Stimulated activated CD8-positive, alpha-beta memory T cell treated with anti-CD3 and anti-CD28 coated beads, Interleukin-4, amount 100 ng/mL, for 4 hours (primary cell): ENCODE measurements at places on chromosomes 1 and 21.

DNA sequence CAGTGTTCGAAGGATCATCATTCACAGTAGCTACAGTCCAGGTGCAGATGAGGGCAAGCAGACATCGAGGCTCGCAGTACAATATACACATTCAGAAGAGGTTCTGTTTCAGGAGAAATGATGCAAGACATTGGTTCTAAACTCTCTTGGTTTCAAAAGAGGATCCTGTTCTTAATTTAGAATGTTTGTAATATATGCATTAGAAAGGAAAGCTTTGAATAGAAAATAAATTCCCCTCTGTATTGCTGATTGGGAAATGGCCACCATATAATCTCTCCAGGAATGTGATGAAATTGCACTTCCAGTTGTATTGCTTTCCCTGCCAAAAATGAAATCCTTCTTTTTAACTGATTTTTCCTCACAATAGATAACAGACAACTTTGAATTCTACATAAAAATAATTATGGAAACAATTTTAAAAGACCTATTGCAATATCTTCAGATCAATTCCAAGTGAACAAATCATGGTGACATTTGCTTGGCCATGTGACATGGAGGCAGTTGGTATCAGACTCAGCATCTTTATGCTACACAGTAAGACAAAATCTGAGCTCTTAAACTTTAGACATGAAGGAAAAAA, 27.6 kb upstream of the SIPA1L2 start:
- DNase-seq = no peak

DNA sequence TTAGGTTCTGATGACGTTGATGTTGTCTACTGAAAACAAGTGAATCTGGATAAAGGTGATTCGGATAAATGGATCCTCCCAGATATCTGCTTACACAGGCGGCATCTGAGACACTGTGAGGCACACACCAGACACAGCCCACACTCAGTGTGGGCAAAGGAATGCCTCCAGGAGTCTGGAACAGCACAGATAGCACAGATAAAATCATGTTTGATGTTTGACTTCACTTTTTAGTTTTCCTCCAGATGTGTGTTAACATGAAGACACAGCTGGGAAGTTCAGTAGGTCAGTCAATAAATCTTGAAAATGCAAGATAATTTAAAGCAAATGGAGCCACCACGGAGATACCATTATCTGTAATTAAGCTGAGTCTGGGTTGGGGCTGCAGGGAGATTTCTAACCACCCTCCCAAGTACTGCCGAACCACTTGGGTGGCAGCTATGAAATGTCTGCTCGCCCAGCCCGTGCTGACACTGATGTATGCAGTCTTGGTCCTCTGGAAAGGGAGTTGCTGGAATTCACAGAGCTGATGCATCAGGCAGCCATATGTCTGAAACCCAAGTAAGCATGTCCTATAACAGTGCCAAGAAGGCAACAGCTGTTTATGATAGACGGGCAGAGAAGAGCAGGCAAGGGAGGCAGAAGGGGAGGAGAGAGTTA, 11.7 kb downstream of the CAPN9 start:
- no peak for DNase-seq

DNA sequence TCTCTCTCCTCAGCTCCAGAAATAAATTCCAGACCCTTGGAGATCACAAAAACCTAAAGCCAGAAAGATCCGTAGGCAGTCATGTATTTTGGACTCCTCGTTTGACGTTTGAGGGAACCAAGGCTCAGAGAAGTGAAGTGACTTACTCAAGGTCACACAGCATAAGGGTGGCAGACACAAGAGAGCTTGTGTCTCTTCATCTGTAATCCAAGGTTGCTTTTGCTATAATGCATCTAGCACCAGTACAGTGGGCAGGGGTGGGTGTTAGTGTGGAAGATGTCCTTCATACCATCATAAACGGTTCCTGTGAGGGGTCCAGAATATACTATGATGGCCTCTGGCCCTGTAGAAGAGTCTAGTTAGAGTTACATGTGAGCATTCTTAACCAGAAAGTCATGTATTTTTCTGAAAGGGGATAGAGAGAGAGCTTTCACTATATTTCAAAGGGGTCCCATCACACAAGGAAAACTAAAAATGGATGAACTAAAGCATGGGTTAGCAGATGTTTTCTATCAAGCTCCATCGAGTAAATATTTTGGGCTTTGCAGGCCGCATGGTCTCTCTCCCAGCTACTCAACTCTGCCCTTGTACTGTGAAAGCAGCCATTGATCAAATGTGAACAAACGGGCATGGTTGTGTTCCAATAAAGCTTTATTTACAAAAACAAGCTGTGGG, 144.9 kb downstream of the TOMM20 start:
- DNase-seq = no peak

GRCh38 chr1:246428542-246429308, 78.4 kb downstream of the SMYD3 start:
- DNase-seq = no peak

DNA sequence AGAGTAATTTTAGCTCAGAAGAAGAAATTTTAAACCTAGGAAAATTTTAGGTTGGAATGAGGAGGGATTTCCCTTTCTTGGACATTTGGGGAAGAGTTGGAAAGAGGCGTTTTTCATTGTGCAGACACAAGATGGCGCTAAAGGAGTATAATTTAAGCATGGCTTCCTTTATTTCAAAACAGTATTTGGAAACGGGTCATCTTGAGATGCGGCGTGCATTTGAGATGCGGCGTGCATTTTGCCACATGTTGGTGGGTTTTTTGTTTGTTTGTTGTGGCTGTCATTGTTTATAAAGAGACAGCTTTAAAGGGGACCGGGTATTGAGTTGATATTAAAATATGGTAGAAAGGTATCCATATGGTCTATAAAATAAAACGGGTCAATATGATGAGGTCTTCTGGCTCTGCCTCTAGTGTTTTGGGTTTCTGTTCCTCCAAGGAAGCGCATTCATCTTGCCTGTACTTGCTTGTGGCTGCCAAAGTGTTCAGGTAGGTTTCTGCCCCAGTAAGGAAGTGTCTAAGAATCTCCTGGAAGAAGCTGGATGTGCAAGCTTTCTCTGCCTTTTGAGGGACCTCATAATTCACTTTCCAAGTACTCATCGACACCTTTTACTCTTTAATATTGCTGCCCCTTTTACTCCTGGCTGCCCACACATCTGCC, 210.3 kb downstream of the SLC35F3 start:
- no peak for DNase-seq

GRCh38 chr1:93680420-93681100, 1.1 kb downstream of the BCAR3 start:
- DNase-seq = no peak

GRCh38 chr1:244350027-244350426, 101.7 kb downstream of the ADSS2 start:
- no peak for DNase-seq

GRCh38 chr1:242872521-242872920, 348.0 kb upstream of the PLD5 start:
- no peak for DNase-seq

GRCh38 chr1:35524106-35524505, 33.1 kb downstream of the KIAA0319L start:
- no peak for DNase-seq

DNA sequence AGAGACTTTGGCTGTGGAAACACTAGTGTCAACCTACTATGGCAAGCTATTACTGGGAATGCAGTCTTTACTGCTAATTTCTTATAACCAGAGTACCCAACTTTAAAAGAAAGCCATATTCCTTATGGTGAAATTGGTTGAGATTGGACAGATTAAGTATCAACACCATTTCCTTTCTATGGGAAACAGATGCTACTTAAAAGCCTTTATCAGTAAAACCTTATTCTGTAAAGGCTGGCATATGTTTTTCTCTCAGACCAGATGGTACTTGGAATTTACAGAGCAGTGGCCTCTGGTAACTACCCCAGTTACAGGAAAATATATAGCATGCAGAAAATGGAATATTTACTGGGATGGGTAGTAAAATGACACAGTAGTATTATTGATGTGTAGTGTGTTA, 18.8 kb downstream of the IFI44 start:
- no peak for DNase-seq

- DNase-seq = no peak
Observed at GRCh38 chr1:227268943-227269342, 49.3 kb downstream of the CDC42BPA start.

- DNase-seq = no peak
Observed at GRCh38 chr1:228901936-228902681, 166.8 kb downstream of the RHOU start.

DNA sequence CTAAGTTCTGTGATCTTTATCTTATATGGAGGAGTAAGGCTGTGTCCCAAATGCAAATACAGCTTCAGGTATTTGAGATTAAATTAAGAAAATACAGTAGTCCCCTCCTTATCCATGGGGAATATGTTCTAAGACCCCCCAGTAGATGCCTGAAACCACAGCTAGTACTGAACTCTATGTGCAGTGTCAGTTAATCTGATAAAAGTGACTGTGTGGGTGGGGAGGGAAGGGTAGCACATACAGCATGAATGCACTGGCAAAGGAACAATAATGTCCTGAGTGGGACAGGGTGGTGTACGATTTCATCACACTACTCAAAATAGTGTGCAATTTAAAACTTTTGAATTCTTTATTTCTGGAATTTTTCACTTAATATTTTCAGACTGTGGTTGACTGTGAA, 83.1 kb downstream of the HS2ST1 start:
- DNase-seq = no peak

DNA sequence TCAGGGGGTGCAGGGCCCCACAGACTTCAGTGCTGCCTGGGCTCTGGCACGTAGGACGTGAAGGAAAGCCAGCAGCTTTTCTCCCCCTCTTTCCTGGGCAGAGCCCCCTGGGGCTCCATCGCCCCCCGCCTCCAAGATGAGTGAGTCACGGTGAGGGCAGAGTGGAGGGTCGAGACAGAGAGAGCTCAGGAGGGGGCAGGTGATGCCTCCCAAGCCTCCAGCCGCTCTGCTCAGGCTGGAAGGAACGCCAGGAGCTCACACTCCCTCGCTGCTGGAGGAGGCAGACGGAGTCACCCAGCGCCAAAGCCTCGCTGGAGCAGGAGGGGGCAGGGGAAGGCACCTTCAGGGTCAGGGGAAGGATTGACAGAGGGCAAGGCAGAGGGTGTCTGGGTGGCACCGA, 119.5 kb downstream of the CASZ1 start:
- DNase-seq = no peak

DNA sequence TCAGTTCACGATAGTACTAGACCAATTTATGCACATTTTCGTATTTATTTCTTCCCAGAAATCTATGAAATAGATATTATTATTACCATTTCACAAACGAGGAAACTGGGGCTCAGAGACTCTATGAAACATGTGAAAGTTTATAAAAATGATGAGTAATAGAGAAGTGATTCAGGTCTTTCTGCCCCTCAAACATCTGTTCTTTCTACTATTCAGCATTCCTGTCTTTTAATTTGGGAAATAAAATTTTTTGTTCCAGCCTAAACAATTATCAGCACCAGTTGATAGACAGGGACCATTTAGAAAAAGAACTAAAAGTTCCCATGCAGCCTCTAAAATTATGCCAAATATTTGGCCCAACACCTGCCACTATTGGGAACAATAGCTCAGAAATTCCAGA, 585.1 kb downstream of the PTPRC start:
- no peak for DNase-seq

- DNase-seq = peak; percentile 66
Observed at GRCh38 chr1:183655562-183656075, 2.5 kb upstream of the APOBEC4 start.

GRCh38 chr1:230167419-230167852, 100.4 kb downstream of the GALNT2 start:
- no peak for DNase-seq
